Regular cardiac myocyte (primary cell): ENCODE measurements at places on chromosomes 4 and X. TPM values are rescaled to one million over a fixed set of nuclear protein-coding genes. Genes with fewer than 3 reads are reported as not detected.

MAGEA12 gene
- not detected in 2 replicates for total RNA-seq

APLN gene
- total RNA-seq = 8.8 and 14.9 TPM in 2 replicates

FAM9C gene
- not detected in 2 replicates for total RNA-seq

SPANXC gene
- total RNA-seq = not detected in 2 replicates
